NCI-H146 (cell line): ENCODE measurements at places on chromosomes 1 and 21.

DNA sequence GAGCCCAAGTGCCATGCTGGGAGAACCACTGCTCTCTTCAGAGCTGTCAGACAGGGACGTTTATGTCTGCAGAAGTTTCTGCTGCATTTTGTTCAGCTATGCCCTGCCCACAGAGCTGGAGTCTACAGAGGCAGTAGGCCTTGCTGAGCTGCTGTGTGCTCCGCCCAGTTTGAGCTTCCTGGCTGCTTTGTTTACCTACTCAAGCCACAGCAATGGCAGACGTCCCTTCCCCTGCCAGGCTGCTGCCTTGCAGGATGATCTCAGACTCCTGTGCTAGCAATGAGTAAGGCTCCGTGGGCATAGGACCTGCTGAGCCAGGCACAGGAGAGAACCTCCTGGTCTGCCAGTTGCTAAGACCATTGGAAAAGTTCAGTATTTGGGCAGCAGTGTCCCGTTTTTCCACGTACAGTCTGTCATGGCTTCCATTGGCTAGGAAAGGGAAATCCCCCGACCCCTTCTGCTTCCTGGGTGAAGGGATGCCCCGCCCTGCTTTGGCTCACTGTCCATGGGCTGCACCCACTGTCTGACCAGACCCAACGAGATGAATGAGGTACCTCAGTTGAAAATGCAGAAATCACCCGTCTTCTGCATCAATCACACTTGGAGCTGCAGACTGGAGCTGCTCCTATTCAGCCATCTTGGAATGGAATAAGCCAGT lies 31.9 kb downstream of the CYP4B1 start:
- DNase-seq: no peak

DNA sequence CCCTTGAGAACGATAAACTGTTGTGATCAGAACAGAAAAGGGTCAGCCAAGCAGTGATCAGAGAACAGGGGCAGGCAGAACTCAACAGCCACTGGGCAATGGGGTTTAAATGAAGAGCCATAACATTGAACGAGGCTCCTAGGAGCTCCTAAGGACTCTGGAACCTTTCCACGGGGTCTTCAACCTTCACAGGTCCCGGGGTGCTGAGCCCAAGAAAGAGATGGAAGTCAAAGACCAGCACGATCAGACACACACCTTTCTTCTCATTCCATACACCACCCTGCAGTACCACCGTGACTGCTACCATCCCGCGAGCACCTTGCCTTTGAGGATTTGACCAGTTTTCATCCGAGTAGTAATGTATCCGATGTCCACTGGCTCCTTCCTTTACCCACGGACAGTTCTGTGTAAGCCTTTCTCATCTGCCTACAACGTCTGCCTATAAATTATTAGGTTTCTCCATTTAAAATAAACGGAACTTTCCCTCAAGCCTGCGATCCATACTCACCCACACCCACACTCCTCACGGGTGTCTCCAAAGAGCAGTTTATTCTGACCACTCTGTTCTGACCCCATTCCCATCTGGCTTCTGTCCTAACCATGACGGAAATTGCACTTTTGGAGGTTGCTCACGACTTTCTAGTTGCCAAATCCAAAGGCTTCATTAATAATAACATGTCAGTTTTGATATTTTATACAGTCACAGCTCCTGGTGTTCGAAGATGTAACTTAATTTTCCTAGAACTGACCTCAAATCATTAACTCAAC lies 16.8 kb upstream of the HHAT start:
- no peak for DNase-seq

DNA sequence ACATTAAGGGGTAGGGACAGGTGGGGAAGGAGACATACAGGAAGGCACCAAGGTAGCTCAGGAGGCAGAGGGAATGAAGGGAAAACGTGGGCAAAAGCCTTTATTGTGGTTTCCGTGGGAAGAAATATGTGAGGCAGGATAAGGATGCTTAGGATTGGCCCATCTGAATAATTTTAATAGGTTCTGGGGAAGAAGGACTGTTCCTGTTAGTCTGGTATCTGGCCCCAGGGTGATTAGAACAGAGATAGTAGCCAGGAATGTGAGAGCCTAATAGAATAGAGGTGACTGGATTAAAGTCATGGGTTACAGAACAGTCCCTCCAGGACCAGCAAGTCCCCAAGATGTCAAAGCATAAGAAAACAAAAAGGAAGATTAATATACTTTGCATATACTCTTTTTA lies 545.2 kb upstream of the CAMK1G start:
- DNase-seq: no peak

- no peak for DNase-seq
These were observed 195.2 kb upstream of the CHODL start for GRCh38 chr21:18049461-18049860.

DNA sequence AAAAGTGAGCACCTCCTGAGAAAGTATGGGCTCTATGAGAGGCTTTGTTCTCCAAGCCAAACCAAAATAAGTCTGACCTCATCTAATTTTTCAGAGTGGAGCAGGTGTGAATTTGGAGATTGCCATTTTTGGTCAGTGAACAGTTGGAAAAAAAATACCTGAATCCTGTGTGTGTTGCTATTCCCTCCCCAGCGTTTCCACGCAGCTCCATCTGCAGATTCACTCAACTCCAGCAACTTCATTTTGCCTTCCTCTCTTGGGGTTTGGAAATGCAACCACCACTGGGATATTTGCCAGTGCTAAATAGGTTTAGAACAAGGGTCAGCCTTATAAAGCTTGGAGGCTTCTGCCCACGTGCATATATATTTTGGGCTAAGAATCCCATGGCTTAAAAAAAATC lies 11.2 kb downstream of the CASQ2 start:
- DNase-seq: no peak

DNA sequence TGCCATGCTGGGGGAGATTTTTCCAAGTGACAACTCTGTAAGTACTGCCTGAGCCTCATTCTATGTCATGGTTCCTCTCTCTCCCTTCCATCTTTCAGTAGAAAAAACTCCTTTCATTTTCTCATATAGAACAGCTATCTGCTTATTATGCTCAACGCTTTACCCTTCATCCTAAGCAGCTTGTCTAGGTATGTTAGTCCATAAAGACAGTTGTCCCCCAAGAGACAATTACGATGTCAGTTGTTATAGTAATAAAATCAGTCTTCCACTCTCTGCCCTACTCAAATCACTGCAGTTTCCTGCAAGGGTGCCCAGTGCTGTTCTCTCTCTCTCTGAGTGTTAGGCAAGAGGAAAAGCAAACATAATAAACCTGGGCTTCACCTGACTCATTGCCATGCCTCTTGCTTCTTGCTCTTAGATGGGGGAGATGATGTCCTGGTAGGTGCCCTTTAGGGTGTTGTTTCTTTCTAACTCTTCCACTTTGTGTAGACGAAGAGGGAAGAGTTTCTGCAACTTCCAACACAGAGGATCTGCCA lies 59.4 kb downstream of the PAPPA2 start:
- DNase-seq: no peak

DNA sequence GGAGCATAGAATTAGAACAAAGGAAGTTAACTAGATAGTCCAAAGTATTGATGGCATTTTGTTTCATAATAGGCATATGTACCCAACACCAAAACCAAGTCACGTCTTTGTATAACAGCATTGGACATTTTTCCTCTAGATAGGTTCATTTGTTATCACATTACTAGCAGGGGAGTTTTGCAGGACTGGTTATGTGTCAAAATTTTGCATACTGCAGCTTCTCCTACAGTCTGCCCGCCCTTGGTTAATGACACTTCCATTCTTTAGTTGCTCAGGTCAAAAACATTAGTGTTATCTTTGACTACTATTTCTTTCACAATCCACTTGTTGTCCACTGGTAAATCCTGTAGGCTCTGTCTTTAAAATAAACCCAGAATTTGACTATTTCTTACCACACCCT lies 8.9 kb downstream of the CAPZA1 start:
- no peak for DNase-seq

GRCh38 chr1:7089497-7089896 lies 304.2 kb downstream of the CAMTA1 start:
- no peak for DNase-seq

DNA sequence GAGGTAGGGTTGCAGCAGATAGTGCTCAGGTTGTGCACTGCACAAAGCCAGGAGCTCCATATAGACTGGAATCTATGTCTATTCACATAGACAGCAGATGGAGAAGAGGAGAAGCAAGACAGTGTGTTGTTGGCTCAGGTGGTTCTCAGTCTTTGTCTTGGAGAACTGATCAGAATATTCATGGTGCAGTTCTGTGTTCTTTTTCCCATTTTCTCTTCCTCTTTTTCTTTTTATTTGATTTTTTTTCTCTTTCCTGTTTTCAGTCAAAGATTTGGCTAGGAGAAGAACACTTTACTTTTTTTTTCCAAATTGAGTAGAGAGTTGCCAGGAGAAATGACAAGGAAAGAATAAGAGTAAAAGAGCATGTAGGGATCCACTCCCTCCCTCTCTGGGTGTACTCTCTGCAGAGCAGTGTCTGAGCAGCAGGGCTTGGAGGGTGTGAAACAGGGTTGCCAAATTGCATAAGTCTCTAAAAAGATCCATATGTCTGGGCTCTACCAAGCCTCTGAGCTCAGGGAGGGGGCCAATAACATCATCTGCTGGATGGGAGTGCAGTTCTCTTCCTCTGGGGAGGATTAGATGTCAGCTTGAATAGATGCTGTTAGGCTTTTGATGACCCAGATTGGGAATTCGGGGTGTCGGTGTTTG lies 8.7 kb upstream of the CD34 start:
- DNase-seq: no peak

GRCh38 chr1:185419718-185420117 lies 102.7 kb upstream of the IVNS1ABP start:
- DNase-seq: peak; percentile 25

- peak; percentile 89 for DNase-seq
These were observed 66.2 kb upstream of the IRF2BP2 start for GRCh38 chr1:234676103-234676594.

DNA sequence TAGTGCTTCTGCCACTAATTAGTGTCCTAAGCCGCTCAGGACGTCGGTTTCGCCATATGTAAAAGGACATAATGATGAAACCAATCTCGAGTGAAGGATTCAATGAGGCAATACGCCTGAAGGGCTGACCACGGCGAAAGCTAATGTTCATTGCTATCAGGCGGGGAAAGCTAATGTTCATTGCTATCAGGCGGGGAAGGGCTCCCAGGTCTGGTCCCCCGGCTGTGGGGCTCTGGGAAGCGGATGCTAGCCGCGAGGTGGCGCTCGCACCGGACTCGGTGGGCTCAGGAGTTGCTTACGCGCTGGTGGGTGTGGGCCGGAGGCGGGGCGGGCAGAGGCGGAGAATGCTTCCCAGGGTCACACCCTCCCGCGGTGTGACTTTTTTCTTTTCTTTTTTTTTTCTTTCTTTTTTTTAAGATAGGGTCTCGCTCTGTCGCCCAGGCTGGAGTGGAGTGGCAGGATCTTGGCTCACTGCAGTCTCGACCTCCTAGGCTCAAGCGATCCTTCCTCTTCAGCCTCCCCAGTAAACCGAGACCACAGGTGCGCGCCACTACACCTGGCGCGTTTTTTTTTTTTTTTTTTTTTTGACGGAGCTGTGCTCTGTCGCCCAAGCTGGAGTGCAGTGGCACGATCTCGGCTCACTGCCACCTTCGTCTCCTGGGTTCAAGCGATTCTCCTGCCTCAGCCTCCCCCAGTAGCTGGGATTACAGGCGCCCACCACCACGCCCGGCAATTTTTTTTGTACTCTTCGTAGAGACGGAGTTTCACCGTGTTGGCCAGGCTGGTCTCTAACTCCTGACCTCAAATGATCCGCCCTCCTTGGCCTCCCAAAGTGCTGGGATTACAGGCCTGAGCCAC lies 1.1 kb upstream of the PEAR1 start:
- DNase-seq: peak; percentile 83

GRCh38 chr1:244881552-244882280 lies 17.4 kb upstream of the HNRNPU start:
- no peak for DNase-seq

DNA sequence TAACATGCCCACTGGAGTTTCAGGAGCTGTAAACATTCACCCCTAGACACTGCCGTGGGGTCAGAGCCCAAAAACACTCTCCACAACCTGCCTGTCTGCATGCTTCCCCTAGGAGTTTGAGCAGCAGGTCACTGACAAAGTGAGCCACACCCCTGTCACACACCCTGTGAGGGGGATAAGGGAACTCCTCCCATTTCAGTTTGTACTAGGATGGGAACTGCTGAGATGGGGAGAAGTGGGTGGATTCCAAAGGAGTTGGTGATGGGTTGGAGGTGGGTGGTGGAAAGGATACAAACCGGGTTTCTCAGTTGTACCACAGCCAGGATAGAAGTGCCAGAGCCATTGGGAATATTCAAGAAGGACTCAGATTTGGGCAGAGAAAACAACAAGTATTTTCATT lies 140.2 kb downstream of the MIS18A start:
- DNase-seq: no peak

DNA sequence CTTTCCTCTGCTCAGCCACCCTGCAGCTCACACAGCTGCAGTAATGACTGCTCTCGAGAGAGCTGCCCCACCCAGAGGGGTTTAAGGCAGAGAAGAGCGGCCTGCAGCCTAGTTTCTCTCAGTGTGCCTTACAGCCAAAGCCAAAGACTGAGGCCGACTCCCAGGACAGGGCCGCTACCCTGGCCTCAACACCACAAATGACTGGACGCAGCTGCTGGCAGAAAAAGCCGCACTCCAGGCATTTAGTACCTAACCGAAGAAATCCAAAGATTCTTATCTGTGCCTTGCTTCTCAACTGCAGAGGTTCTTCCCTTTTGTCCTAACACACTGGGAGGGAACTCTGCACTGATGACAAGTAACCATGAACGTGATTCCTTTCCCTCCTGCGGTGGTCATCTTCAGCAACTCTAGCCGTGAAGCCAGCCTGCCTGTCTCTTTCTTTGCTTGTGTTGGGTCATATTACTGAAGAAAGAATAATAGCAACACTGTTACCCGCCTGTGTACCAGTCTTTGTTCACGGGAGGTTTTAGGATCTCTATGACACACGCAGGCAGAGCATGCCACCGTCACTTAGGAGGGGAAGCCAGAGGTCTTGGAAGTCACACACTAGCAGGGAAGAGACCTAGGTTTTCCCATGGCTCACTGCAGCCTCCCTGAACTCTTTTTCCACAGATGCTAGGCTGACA lies 202.7 kb downstream of the RHOU start:
- peak; percentile 21 for DNase-seq

GRCh38 chr1:53625049-53625448 lies 113.9 kb downstream of the GLIS1 start:
- no peak for DNase-seq

- DNase-seq: no peak
These were observed 155.1 kb upstream of the IGSF21 start for GRCh38 chr1:17952506-17952905.

DNA sequence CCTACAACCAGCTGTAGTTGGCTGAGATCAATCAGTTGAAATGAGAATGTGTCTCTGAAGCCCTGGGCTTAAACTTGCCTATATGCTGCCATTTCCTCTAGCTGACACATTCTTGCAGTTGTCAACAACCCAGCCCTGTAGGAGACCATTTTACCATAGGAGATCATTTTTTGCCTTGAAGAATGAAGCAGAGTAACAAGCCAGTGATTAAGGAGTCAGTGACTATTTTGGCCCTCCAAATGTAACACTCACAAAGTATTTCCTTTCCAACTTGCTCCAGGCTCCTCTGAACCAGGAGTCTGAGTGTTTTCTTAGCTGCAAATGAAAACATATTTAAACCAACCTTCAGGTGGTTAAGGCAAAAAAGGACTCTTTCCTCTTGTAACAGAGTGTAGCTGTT lies 183.5 kb downstream of the ZZZ3 start:
- no peak for DNase-seq
